ENCODE measurements at places on chromosomes 7 and 10.
A peak's percentile ranks its signal among the peaks of the same experiment; 100 is the strongest.

GRCh38 chr7:116499168-116500077, at the start of gene CAV2:
Gene CAV2 (plus strand): TSS chr7:116499738. CDS start chr7:116499782, 44 bp downstream.
- DNase-seq, result peak; percentile 10

- no peak for DNase-seq
Observed at GRCh38 chr7:70701991-70702390, 430.0 kb upstream of the GALNT17 start.

- DNase-seq, result no peak
Observed at GRCh38 chr10:36236931-36237330, 594.8 kb upstream of the FZD8 start.

- no peak for DNase-seq
Observed at GRCh38 chr7:151888079-151889067, 11.5 kb upstream of the PRKAG2 start.

DNA sequence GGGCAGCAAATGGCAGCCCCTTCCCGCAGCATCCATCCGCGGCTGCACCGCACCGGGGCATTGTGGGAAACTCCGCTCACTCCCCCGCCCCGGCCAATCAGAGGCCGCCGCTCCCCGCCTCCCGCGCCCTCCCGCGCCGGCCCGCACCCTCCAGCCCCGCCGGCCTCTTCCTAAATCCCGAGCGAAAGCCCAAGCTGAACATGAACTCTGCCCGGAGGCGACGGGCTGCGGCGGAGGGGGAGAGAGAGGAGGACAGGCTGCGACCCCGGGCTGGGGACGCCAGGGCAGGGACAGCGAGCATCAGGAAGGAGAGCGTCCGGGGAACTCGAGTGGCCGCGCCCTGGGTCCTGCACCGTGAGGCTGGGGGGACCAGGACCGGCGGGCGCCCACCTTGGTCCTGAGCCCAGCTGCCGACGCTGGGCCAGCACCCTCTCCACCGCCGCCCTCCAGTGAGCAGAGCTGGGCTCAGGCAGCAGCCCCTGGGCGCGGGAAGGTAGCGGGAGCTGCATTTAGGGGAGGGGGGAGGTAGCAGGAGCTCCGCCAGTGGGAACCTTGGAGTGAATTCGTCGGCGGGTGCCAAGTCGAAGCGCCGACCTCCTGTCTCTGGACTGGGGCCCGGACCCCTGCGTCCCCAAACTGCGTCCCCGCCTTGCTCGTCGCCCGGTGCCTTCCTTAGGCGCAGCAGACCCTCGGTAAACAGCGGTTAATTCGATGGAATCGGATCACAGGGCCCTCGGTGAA, at the start of gene DGKI:
Gene DGKI, minus strand, starts transcription at position 148 of the 741 bp plus-strand sequence.
- peak; percentile 23 for DNase-seq

- no peak for DNase-seq
Observed at GRCh38 chr10:95221124-95221523, 27.1 kb downstream of the ACSM6 start.

GRCh38 chr10:8803992-8804391, 749.5 kb downstream of the GATA3 start:
- no peak for DNase-seq

GRCh38 chr10:28594406-28594805, 61.5 kb downstream of the WAC start:
- no peak for DNase-seq

- no peak for DNase-seq
Observed at GRCh38 chr7:1935176-1936005, 265.3 kb downstream of the ELFN1 start.

DNA sequence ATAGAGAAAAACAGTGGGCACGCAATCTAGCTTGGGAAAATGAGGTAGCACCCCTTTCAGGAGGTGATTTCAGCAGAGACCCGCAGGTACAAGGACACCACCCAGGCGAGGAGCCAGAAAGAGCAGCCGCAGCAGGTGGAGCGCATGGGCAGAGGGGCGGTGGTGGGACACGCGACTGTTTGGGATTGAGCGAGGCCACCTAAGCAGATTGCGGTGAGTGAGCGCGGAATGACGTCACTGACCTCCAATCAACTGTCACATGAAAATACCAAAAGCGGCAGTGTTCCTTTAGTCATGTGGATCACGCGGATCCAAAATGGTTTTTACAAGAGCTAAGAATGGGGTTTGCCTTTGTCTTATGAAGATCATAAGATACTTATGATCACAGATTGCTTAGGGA, 40.2 kb upstream of the SLC26A3 start:
- DNase-seq, result no peak

Data from activated CD4-positive, alpha-beta T cell treated with anti-CD3 and anti-CD28 coated beads, Interleukin-2, amount 50 U/mL, for 48 hours (primary cell).